ENCODE measurements at places on chromosomes 11 and 22. TPM values are rescaled to one million over a fixed set of nuclear protein-coding genes. Genes with fewer than 3 reads are reported as not detected.

Gene CLDN5
- polyA plus RNA-seq: 0.05 TPM

Gene DEUP1
- polyA plus RNA-seq: not detected

Gene CALCA
- not detected for polyA plus RNA-seq

Gene RASL10A
- not detected for polyA plus RNA-seq

DNA sequence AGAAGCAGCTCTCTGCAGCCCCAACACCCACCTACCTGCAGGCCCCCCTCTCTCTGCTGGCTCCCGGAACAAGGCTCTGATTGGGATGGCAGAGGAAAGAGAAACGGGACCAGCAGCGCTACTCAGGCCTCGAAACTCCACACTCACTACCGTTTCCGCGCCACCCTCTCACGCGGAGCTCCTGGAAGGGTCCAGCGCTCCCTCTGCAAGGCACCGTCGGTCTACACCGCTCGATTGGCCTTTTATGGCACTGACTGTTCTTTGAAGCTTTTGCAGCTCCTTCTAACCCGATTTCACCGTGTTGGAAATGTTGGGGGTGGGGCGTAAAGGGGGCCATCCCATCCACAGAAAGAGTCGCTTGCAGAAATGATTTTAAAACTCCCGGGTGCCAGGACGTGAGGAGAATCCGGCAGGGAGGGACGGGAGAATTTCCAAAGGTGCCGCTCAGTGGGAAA, 323 bp upstream of the PANX1 start:
- DNase-seq: no peak

DNA sequence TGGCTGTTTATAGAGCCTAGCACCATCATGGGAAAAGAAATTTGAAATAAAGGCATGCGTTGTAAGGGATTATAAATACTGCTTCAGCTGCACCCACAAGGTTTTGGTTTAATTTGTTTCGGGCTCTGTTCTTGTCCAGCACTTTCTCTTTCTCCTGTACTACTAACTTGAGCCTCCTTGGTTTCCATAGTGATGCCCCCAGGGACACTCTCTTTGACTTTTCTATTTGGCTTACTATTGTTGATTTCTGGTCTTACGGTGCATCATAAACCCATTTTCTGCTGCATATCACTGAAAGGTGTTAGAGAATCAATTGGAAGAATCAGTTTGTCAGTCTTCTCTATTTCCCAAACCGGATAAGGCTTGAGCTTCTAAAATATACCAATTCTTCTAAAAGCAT, 1674.3 kb upstream of the RAG2 start:
- DNase-seq: no peak

- no peak for DNase-seq
Observed at GRCh38 chr11:70067591-70068341, 10.4 kb upstream of the ANO1 start.

DNA sequence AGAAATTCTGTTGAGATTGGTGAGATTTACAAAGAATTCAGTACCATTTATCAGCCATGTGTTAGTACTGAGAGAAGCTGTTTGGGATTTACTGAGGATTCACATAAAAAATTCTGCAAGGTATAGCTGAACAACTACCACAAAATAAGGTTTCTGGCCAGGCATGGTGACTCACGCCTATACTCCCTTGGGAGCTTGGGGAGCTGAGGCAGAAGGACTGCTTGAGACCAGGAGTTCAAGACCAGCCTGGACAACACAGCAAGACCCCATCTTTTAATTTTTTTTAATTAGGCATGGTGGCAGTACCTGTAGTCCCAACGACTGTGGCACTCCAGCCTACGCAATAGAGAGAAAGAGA, 86.7 kb downstream of the SIK3 start:
- DNase-seq: no peak

Measured in BJ (cell line).